Brain pericyte (primary cell): ENCODE measurements at places on chromosomes 4 and X.

DNA sequence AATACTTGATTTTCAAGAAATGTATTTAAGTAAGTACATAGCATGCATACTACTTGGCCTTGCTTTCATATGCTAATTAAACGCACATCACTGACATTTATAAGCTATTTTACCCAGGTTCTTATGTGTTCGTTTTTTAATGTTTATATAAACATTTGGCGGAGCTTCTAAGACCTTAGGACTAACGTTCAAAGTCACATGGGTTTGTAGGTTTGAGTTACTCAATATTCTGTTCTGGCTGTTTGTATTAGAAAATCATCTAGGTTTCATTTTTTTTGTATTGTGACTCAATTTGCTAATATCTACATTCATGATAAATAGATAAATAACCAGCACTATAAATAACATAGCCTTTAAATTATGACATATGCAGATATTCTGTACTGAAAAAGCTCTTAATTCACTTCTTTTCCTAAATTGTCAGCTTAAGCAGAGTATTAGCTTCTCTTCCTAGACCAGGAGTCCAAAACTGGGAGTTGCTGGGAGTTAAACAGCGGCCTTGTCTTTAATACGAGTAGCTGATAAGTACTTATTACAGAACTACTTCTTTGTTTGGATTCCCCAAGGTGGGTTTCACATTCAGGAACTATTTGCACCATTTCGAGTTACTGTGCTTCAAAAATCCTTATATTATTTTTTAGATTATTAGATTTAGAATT lies 42.0 kb downstream of the GUCY1B1 start:
- no peak for DNase-seq

- no peak for DNase-seq
Observed at GRCh38 chr4:108192935-108193334, 24.2 kb upstream of the LEF1 start.

GRCh38 chr4:10285028-10285427 lies 168.4 kb upstream of the WDR1 start:
- no peak for DNase-seq

- no peak for DNase-seq
Observed at GRCh38 chr4:183101956-183102480, 3.0 kb downstream of the WWC2 start.

DNA sequence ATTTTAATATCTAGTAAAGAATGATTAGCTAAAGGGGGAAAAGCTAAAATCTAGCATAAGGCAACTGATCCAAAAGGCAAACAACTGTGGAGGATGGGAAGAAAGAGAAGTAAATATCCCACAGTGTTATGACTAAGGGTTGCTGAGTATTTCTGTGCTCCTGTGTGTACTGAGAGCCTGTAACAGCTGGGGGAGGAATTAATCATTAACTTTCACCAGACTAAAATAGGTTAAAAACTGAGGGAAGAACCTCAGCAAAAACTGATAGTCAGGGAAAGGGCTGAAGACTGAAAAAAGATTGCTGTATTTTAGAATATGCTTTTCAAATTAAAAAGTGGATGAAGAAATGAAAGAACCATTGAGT lies 365.9 kb downstream of the CXXC4 start:
- no peak for DNase-seq
